ENCODE measurements at places on chromosomes 1 and 21.
A peak's percentile ranks its signal among the peaks of the same experiment; 100 is the strongest.

DNA sequence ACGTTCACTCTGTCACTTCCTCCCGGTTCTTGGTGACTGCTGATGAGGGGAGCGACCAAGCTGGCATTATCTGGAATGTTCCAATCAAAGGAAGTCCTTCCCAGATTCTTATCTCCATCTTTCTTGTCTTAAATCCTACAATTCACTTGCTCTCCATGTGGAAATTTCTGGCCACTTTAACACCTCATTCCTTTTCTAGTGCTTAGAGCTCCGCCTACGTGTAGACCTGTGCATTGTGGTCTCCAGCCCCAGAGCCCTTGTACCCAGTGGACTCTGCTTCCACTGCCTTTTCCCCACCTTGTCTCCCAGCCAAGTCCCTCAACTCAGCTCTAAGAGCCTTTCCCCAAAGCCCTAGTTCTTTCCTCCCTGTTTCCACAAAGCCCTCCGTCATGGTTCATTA is 12.2 kb upstream of the KLHDC7A start:
- no peak for DNase-seq

- DNase-seq, result no peak
Measured at GRCh38 chr21:36966821-36967768, 626 bp upstream of the HLCS start.

DNA sequence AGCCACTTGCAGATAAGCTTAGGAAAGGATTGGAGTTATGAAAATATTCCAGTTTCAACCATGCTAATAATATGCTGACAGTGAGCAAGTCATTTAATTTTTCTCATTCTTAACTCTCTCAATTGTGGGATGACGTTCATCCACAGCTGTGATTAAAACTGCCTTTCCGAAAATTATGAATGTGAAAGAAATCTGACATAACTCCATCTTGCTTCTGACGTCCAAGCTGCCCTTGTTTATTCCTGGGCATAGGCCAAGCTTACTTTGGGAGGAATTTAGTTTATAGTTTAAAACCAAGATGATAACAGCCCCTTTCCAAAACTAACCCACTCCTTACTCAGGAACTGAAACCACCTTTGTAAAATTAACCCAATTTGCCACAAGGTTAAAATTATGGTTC is 11.0 kb upstream of the RGS18 start:
- DNase-seq, result no peak

- DNase-seq, result peak; percentile 54
Measured at GRCh38 chr1:205495237-205495823, 9.1 kb upstream of the CDK18 start.

GRCh38 chr1:167472752-167473521 is 45.4 kb downstream of the CD247 start:
- no peak for DNase-seq

DNA sequence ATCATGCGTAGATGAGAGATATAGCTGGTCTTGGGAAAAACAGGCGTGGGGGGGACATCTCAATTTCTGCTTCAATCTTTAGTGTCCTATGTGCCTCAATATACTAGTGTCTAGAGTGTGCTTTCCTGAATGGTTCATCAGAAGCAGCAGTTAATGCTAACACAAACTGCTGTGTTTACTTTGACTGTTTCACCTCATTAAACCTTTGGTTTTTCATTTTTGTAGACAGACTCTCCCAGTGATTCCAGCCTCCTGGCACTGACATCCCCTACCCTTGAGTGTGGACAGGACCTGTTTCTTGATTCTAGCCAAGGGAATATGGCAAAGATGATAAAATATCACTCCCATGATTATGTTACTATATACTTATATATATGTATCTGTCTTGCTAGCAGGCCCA is 37.6 kb downstream of the ZYG11A start:
- DNase-seq, result no peak

GRCh38 chr1:199226163-199226562 is 587.3 kb downstream of the PTPRC start:
- DNase-seq, result no peak

- DNase-seq, result no peak
Measured at GRCh38 chr1:64515427-64515826, 45.5 kb downstream of the CACHD1 start.

DNA sequence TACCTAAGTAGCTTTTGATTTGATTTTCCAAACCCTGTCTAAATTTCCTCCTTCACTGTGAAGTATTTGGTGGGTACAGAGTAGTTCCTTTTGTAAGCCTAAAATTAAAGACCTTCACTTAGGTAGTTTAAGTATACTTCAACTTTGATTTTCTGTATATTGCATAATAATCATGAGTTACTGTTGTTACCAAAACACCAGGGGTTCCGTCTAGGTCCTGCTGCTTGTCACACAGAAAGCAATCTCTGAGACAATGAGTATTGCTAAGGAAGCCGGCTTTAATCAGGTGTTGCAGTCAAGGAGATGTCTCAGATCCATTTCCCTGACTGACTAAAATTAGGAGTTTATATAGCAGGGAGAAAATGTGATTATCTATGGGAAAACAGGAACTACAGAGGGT is 15.3 kb downstream of the RPS6KC1 start:
- DNase-seq, result no peak

DNA sequence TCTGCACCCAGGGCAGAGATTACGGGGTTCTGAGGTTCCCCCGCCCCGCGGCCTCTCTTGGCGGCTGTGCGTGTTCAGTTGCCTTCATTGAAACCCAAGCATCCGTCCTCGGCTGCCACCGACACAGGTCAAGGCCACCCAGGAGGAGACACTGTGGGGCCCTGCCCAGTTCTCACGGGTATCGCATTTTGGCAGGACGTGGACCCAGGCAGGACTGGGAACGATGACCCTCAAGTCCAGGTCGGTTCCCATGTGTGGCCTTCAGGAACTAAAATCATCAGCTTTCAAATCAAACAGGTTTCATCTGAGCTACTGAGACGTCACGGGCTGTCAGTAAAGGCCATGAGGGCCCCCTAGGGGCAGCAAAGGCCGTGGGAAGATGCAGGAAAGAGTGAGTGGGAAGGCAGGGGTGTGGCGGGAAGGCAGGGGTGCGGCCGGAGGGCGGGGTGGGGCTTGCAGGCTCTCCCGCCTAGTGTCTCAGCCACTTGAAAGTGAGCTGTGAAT is 7.0 kb upstream of the C1orf174 start:
- DNase-seq, result no peak

GRCh38 chr1:67679691-67680090 is 5.3 kb upstream of the GADD45A start:
- DNase-seq, result no peak

DNA sequence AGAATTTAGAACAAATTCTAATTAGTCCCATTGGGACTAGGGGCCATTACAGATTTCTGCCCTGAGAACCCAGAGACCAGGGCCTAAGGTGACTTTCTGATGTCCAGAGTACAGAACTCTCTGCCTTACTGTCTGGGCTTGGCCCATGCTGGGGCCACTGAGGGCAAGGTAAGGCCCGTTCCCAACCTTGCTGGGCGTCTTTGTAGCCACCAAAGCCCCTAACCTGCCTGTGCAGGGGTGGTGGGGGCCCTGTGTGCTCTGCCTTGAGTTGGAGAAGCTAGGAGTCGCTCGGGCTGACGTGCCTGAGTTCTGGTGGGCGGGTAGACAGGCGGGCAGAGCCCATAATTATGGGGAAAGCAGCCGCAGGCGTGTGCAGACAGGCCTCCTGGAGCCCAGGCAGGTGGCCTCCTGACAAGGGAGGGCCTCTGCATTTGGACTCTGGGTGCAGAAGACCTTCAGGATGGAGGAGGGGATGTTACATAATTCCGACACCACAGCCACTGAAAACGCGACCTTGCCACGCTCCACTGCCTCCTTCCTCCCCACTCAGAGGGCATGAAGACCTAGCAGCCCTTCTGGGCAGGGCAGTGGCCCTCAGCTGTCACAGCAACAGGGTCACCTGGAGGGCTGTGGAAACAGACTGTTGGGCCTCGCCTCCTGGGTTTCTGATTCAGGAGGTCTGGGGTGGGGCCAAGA is 239.9 kb upstream of the TMEM51 start:
- DNase-seq, result no peak

DNA sequence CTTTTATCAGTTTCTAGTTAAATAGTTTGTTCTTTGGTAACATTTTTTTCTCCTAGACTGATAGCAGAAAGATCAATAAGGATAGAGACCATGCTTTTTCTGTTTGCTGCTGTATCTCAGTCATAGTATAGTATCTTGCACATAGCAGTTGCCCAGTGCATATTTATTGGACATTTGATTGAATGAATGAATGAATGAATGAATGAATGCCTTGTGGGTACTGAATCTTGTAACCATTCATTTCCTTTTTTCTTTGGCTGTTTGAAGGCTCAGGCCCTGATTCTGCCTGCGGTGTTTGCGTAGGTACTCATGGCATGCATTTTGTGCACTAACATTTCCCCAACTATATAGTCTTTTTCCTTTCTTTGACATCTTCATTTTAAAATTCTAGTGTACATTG is 83.9 kb downstream of the ST3GAL3 start:
- no peak for DNase-seq

DNA sequence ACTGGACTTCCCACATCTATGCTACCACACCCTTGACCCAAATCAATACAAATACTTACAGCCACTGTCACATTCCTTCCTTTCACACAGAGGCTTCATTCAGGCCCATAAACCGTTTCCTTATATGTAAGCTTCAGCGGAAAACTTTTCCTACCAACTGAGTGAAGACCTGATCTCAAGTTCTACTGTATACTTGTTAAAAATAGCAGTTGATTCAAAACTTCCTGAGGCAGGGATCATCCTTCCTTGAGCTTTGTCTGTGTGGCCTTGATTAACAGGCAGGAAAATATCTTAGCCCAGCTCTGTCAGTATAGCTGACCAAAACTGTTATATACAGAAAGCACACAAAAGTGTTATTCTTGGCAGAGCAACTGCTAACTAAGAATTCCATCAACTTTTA is 42.7 kb downstream of the DENND2C start:
- DNase-seq, result no peak

DNA sequence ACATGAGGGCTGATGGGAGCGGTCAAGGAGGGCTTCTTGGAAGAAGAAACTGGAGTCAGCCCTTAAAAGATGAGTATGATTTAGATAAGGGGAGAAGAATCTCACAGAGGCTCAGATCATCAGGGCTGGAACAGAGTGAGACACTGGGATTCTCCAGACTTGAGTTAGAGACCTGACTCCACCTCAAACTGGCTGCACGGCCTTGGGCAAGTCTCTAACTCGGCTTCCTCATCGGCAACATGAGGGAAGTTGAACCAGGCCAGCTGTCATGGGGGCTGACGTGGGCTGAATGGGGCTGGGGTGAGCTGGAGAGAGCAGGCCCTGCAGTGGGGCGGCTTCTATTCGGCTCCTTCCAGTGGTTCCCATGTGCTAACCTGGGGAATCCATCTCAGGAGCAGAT is 2.5 kb downstream of the C1QC start:
- no peak for DNase-seq

GRCh38 chr1:82628887-82629286 is 828.2 kb downstream of the ADGRL2 start:
- no peak for DNase-seq

GRCh38 chr1:15245593-15246360 is 1.2 kb upstream of the FHAD1 start:
- DNase-seq, result no peak

DNA sequence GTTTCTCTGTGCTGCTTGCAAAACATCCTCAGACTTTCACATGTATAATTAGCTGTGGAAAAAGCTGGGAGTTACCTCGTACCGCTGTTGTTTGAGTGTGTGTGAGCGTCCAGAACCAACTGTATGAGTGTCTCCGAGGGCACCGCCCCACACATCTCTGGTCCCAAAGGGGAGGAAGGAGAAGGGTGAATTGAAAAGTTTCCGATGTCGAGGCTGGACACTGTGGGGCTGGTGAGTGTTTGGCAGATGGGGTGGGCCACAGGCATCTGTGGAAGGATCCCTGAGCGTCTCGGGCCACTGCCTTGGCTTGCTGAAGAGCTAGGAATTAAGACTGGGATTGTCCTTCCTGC is 1.2 kb downstream of the ATP2B4 start:
- peak; percentile 51 for DNase-seq

DNA sequence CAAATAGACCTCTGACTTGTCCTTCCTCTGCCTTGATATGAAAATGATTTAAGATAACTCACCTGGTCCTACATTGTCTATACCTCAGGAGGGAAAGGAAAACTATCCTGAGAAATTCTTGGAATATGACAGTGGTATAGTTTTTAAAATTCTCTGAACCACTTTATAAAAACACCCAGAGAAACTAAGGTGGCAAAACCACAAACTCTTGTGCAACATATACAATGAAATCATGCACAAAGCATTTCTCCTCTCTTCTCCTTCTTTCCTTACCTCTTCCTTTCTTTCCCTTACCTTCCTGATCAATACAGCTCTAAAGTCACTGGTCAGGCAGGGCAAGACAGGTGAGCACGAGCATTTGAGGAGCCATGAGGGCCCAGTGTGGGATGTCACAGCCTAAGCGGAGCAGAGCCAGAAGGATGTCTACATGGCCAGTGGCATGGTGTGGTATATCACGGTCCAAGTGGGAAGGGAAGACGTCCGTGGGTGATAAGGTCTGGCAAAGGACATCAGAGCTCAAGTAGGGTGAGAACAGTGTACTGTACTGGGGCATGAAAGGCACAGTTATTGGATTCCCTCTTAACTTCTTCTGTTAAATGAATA is 543.3 kb downstream of the DPYD start:
- no peak for DNase-seq

- DNase-seq, result no peak
Measured at GRCh38 chr1:218573925-218574324, 228.8 kb downstream of the TGFB2 start.

- DNase-seq, result no peak
Measured at GRCh38 chr1:26608895-26609294, 79.3 kb downstream of the RPS6KA1 start.
